ENCODE measurements at places on chromosomes 4 and X.

DNA sequence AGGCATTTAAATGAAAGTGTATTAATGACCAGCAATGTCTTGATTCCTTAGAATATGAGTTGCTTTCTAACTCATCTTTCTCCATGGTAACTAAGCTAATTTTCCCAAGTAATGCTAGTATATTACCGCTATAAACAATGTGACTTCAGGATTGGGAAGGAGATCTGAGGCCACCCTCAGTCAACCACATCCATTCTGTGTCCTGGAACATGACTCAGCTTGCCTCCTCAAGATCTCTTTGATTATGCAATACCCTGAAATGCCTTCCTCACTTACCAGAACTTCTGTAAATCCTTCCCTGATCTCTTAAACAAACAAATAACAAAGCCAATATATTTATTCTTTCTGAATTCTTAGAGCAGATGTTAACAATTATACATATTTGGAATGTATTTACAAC, 1495.5 kb downstream of the PCDH18 start:
- DNase-seq = no peak

GRCh38 chr4:100872811-100873210, 355.0 kb upstream of the EMCN start:
- no peak for DNase-seq

DNA sequence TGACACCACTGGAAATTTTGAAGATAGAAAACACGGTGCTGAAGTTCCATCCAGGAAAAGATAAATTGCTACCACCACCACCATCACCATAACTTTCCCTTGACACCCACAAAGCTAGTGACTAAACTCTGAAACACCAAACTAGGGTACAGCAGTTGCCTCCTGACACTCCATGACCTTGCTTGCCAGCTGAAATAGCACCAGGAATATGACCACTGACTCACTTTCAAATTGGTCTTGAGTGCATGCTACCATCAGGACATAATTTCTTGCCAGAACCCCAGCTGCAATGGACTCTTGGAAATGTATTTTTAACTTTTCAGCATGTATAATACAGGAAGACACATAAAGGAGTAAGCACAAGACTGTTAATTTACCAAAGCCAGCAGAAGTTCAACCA, 283.3 kb downstream of the CENPC start:
- no peak for DNase-seq

DNA sequence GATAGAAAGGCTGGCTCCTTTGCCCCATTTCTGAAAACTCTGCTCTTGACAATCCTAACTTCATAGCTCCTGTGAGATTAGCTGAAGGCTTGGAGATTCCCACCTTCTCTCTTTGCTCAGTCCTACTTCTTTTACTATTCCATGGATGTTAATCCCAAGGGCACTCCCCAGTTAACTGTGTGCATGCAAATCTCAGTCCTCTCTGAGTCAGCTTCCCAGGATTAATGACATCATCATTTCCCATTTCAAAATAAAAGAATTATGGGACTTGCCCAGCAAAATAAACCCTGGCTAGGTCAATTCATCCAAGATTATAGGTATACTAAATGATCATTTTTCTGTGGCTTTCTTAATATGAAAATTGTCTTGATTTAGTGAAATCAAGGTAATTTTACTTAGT, 328.6 kb upstream of the NR3C2 start:
- no peak for DNase-seq

Measured in SW 1271 (cell line).